ENCODE measurements at places on chromosomes 7 and 10. TPM values are rescaled to one million over a fixed set of nuclear protein-coding genes. Genes with fewer than 3 reads are reported as not detected.

PRKCQ gene
- 0.06 TPM for total RNA-seq

ZWINT gene
- total RNA-seq: 1.7 TPM

NSUN6 gene
- 10.0 TPM for total RNA-seq

RSPH10B2 gene
- total RNA-seq: not detected

DPYSL4 gene
- 13.2 TPM for total RNA-seq

PDZD7 gene
- total RNA-seq: not detected

CTAGE6 gene
- not detected for total RNA-seq

DPP6 gene
- total RNA-seq: 0.05 TPM

MINDY4 gene
- total RNA-seq: 4.3 TPM

DNA sequence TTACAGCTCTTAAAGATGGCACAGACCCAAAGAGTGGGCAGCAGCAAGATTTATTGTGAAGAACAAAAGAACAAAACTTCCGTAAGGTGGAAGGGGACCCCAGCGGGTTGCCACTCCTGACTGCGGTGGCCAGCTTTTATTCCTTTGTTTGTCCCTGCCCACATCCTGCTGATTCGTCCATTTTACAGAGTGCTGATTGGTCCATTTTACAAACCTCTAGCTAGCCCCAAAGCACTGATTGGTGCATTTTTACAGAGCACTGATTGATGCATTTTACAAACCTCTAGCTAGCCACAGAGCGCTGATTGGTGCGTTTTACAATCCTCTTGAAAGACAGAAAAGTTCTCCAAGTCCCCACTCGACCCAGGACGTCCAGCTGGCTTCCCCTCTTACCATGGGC is 16.8 kb upstream of the CCSER2 start:
- H3K27me3 ChIP-seq: no peaks in the 10 kb centered on the region
- peaks cover 6% of the 10 kb centered on the region for H3K4me1 ChIP-seq
- no peak overlapping the region for H3K4me3 ChIP-seq
- no peaks in the 10 kb centered on the region for H3K36me3 ChIP-seq
- DNase-seq: no peak

GRCh38 chr10:29437871-29438270 is 149.0 kb downstream of the LYZL1 start:
- H3K4me1 ChIP-seq: peaks cover 5% of the 10 kb centered on the region
- H3K36me3 ChIP-seq: no peaks in the 10 kb centered on the region
- no peaks in the 10 kb centered on the region for H3K27me3 ChIP-seq
- DNase-seq: no peak
- H3K27ac ChIP-seq: no peak overlapping the region
- no peak overlapping the region for H3K4me3 ChIP-seq

- H3K4me1 ChIP-seq: peaks cover 49% of the 10 kb centered on the region
- H3K27me3 ChIP-seq: no peaks in the 10 kb centered on the region
- H3K36me3 ChIP-seq: no peaks in the 10 kb centered on the region
- no peak overlapping the region for H3K27ac ChIP-seq
- no peak overlapping the region for H3K4me3 ChIP-seq
These were observed 47.4 kb downstream of the PPIF start for GRCh38 chr10:79394664-79395063.

GRCh38 chr7:18312482-18312881 is 183.1 kb upstream of the HDAC9 start:
- H3K27ac ChIP-seq: no peak overlapping the region
- H3K36me3 ChIP-seq: no peaks in the 10 kb centered on the region
- H3K4me1 ChIP-seq: no peaks in the 10 kb centered on the region
- H3K27me3 ChIP-seq: no peaks in the 10 kb centered on the region

GRCh38 chr7:40105879-40106473 is 28.4 kb downstream of the MPLKIP start:
- H3K27ac ChIP-seq: no peak overlapping the region
- DNase-seq: no peak
- H3K4me3 ChIP-seq: no peak overlapping the region
- H3K27me3 ChIP-seq: no peaks in the 10 kb centered on the region

GRCh38 chr7:43768887-43769272 is 10.4 kb downstream of the BLVRA start:
- DNase-seq: no peak
- no peak overlapping the region for H3K4me3 ChIP-seq
- H3K27ac ChIP-seq: no peak overlapping the region
- no peaks in the 10 kb centered on the region for H3K4me1 ChIP-seq
- H3K27me3 ChIP-seq: no peaks in the 10 kb centered on the region

GRCh38 chr10:43595739-43596298 is 10.4 kb upstream of the ZNF485 start:
- peaks cover 10% of the 10 kb centered on the region for H3K4me1 ChIP-seq
- no peaks in the 10 kb centered on the region for H3K36me3 ChIP-seq
- H3K4me3 ChIP-seq: peak overlapping the region; percentile 47
- no peak for DNase-seq
- H3K27ac ChIP-seq: no peak overlapping the region
- H3K27me3 ChIP-seq: no peaks in the 10 kb centered on the region

- no peak overlapping the region for H3K27ac ChIP-seq
- no peaks in the 10 kb centered on the region for H3K36me3 ChIP-seq
- no peaks in the 10 kb centered on the region for H3K4me1 ChIP-seq
- H3K4me3 ChIP-seq: no peak overlapping the region
- DNase-seq: no peak
These were observed 52.0 kb downstream of the C10orf90 start for GRCh38 chr10:126618466-126618865.

DNA sequence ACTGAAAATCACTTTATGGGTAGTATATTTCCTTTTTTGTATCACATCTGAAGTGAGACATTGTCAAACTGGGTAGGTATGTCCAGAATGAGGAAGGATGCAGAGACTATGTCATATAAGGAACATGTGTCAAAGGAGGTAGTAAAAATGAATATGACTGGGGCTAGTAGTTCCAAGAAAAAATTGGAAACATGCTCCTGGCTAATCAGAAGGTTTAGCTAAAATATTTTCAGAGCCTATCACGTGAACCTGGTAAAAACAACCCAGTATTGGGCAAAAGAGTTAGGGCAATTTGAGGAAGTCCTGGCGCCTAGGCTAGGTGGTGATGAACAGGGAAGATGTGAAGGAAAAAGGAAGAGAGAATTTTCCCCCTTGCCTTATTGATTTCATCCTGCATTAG is 26.4 kb downstream of the ENTPD1 start:
- no peak overlapping the region for H3K4me3 ChIP-seq
- peaks cover 15% of the 10 kb centered on the region for H3K4me1 ChIP-seq
- DNase-seq: no peak
- H3K36me3 ChIP-seq: no peaks in the 10 kb centered on the region
- H3K27me3 ChIP-seq: no peaks in the 10 kb centered on the region
